ENCODE measurements at places on chromosomes 6 and 20.

DNA sequence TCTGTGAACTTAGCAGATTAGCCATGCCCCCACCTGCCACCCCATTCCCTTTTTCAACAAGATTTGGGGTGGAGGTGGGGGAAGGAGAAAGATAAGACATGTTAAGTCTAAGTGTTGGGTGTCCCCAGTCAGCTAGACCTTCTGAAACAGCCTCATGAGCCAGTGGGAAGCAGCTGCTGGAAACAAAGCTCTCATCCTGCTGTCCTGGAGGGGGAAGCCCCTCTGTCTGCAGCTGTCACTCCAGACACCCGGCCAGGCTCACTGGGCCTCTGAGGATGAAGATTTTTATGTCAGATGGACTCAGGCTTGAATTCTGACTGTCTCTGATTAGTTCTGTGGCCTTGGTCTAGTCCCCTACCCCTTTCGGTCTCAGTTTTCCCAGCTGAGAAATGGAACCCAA lies 1.1 kb downstream of the BPIFB3 start:
- no peak for DNase-seq

DNA sequence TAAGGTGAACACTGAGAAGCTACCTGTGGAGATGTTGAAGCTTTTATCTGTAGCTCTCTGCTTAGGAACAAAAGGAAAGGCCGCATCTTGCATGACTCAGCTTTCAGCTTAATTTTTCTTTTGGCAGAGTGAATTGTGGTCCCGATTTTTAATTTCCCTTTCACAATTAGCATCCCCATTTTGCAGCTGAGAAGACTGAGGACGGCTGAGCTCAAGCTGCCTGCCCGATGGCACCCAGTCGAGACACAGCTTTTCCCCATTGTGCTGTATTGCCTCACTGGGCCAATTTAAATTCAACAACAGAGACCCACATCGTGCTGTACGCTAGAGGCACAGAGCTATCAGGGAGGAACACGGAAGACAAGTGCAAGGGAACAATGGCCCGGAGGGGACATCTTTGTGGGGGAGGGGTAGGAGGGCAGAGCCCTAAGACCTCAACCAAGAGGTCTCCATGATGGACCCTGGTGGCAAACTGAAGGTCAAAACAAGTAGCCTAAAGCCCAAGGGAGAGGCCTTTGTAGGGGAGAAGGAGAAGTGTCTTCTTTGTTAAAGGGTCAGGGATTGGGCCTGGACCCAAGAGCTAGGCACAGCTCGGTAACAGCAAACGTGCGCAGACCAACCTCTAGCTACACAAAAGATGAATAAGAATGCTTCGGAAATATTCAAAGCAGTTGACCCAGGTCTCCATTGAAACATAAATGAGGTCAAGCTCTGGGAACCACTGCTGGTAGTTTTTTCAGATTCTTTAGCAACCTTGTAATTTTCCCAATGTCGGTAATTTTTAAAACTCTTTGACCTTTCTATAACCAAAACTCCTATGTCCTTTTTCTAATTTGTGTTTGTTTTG lies 13.3 kb upstream of the QKI start:
- DNase-seq = no peak

GRCh38 chr6:45350186-45350710 lies 22.1 kb downstream of the RUNX2 start:
- DNase-seq = no peak

GRCh38 chr6:140107216-140107615 lies 732.8 kb upstream of the CITED2 start:
- DNase-seq = no peak

GRCh38 chr20:62011938-62012534 lies 53.6 kb downstream of the TAF4 start:
- DNase-seq = no peak

- DNase-seq = no peak
These were observed 51.5 kb downstream of the CTCFL start for GRCh38 chr20:57473246-57474048.

DNA sequence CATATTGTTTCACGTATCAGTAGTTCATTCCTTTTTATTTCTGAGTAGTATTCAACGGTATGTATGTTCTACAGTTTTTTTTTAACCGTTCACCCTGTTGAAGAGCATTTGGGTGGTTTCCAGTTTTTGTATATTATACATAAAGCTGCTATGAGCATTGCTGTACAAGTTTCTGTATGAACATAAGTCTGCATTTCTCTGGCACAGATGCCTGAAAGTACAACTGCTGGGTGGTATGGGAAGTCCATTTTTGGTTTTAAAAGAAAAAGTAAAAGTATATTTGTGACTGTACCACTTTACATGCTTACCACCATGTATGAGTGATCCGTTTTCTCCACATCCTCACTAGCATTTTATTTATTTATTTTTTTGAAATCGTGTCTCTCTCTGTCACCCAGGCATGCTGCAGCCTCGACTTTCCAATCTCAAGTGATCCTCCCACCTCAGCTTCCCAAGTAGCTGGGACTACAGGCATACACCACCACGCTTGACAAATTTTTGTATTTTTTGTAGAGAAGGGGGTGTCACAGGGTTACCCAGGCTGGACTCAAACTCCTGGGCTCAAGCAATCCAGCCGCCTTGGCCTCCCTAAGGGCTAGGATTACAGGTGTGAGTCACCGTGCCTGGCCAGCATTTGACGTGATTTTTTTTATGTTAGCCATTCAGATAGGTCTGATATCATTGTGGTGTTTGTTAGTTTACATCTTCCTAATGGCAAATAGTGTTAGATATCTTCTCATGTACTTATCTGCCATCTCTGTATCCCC lies 11.0 kb upstream of the SIM1 start:
- no peak for DNase-seq

DNA sequence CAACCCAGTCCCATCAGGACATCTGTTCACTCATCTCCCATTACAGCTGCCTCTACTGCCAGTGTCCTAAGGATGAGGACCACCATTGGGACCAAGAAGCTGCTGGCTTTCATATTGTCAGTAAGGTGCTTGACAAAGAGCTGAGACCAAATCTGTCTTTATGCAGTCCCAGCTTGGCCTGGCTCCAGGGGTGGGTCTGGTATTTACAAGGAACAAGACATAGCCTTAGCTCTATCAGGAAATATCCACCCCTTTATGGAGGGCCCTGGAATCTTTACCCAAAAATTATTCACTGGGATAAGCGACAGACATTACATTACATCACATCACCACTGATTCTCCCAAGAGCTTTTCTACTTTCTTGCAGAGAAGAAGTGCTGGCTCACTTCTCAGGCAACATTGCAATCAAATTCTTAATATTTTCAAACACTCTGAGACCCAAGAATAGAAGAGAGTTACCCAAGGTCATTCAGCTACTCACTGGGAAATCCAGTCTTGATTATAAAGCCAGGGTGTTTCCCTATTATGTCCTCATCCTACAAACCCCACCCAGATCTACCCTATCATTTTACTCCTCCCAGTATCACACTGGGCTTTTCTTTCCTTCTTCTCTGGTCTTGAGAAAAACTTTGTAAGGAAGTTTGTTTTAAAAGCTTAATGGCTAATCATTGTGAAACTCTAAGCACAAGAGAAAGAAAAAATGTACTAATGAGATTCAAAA lies 11.5 kb upstream of the PI3 start:
- DNase-seq = no peak

DNA sequence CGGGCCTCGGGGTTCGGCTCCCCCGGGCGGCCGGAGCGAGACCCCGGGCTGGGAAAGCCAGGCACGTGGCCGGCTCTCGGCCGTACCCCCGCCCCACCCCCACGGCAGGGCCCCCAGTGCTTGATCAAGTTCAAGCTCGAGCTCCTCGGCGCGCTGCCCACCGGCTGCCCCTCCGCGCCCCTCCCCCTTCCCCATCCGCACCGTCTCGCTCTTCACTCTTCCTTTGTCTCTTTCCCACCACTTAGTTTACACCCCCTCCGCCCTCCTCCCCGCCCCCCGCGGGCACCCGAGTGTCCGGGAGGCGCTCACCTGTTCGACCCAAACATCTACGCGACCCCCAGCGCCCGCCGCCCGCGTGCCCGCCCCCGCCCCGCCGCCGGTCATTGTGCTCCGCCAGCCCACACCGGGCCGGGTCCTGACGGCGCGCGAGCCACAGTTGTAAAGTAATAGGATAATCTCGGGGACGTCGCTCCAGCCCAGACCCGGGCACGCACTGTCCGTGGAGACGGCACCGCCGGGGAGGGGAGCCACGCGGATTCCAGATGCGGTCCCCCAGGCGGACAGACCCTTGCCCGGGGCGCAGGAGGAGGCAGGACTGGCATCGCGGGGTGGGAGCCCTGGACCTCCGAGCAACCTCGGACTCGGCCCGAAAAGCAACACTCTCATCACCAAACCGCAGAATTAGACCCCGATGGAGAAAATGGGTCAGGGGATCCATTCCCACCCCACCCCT lies 100.7 kb downstream of the NOL4L start:
- no peak for DNase-seq

GRCh38 chr6:85920782-85921181 lies 278.1 kb upstream of the SYNCRIP start:
- no peak for DNase-seq

GRCh38 chr6:34170346-34170745 lies 24.5 kb upstream of the GRM4 start:
- DNase-seq = no peak

- no peak for DNase-seq
These were observed 21.9 kb downstream of the NCOA7 start for GRCh38 chr6:125812394-125813292.
